Mesenchymal stem cell (in vitro differentiated cells and primary cell): ENCODE measurements at places on chromosomes 6 and 20.

DNA sequence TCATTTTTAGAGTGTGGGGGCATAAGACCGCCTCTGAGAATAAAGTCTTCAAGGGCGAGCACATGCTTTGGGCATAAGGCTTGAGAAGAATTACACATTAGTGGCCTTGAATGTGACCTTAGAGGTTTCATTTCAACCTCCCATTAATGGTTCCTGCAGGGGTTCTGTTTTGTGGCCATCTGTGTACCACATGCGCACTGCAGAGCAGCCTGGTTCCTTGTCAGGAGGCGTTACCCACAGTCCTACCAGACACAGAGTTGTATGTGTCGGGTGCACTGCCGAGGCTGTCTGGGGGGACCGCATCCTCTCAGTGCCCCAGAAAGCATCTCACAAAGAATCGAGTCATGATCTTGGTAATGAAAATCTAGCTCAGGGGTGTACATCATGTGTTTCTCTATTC, 115.7 kb downstream of the B3GAT2 start:
- no peak for DNase-seq

GRCh38 chr6:152129691-152130151, 322.2 kb downstream of the ESR1 start:
- DNase-seq: peak; percentile 53

GRCh38 chr20:32672982-32673851, 524 bp downstream of the C20orf203 start:
- DNase-seq: no peak

- DNase-seq: peak; percentile 52
These were observed 9.8 kb upstream of the PNISR start for GRCh38 chr6:99434702-99435530.

- no peak for DNase-seq
These were observed 119.5 kb upstream of the PMEPA1 start for GRCh38 chr20:57829336-57829735.

DNA sequence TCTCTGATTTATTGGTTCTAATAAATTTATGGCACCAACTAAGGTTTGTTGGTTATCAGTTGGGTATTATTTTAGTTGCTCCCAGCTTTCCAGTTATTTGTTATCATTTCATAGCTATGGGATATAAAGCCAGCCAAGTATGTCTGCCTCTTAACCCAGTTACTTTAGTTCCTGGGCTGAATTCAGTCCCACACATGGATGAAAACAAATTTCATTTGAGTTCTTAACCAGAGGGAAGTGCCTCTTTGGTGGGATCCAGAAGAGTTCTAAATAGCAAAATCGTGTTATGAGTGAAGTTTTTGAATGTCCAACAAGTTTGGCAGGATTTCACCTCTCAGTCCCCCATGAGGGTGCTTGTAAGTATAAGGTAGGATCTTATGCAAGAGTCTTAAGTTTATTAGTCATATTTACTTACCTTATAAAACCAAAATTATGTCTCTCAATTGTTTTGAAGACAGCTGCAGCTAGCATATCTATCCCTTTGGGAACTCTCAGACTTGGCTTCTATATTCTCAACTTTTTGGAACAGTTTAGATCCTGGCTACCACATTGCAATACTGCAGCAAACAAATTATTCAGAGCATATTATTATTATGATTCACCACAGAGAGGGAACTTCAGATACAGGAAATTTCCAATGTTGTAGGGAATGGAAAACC, 683.6 kb downstream of the BCKDHB start:
- no peak for DNase-seq

- no peak for DNase-seq
These were observed 174.0 kb downstream of the AIG1 start for GRCh38 chr6:143234734-143235133.

DNA sequence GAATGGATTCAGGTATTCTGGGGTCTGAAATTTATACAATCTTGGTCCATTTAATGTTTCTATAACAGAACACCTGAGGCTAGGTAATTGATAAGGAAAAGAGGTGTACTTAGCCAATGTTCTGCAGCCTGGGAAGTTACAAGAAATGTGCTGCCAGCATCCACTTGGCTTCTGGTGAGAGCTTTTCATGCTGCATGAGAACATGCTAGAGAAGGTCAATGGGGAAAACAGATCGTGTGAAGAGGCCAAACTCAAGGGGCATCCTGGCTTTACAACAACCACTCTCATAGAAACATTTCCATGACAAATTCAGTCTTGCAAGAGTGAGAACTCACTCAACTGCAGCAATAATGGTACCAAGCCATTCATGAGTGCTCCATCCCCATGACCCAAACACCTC, 16.8 kb downstream of the IL22RA2 start:
- no peak for DNase-seq

GRCh38 chr20:62320581-62321354, 18.0 kb downstream of the ADRM1 start:
- DNase-seq: no peak

DNA sequence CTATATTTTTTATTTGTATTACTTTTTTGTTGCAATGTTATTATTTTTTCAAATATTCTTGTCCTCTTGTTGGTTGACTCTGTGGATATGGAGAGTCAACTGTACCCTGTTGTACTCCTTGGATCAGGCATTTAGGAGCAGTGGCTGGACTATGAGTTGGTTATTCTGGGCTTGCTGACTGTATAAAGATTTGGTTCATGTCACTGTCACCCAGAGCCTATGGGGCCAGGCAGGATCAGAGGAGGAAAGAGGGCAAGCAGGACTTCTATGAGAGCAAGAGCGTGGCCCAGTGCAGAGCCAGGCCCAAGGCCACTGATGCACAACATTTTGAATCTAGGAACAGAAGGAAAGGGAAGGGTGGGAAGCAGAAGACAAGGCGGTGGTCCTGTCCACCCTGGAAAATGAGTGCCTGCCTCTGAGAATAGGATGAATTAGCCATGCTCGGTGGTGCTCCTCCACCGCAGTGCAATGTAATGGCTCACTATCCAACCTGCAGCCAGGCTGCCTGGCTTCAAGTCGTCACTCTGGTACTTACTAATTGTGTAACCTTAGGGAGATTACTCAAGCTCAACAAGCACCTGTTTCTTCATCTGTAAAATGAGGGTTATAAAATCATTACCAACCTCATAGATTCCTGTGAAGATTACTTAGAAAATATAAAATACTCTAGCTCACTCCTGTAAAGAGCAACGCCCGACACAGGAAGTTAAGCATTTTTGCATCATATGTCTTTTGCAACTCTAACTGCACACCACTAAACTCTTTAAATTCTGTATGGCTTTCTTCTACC, 192.1 kb downstream of the KCNQ5 start:
- DNase-seq: no peak
